Muscle of back (tissue), 13 donors: ENCODE measurements at places on chromosomes 2 and 18.

GRCh38 chr2:164910101-164910899, 45.0 kb downstream of the SLC38A11 start:
- DNase-seq = no peak

DNA sequence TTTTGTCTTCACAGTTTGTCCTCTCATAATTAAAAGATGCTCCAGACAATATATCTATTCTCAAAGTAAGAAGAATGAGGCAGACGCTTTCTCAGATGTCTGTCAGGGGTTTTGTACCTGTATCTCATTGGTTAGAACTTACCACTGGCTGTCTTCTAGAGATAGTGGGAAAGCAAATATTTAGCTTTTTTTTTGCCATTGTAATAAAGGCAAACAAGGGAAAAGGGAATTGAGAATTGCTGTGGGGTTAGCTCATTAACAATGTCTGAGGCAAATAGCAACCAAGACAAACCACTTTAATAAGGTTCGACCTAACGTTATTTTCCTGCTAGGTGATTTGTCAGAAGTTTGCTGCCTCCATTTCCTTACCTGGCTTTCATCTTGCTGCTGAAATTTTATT, 30.0 kb downstream of the ZNF638 start:
- DNase-seq = no peak

GRCh38 chr2:219574484-219575311, 2.6 kb downstream of the INHA start:
- no peak for DNase-seq

DNA sequence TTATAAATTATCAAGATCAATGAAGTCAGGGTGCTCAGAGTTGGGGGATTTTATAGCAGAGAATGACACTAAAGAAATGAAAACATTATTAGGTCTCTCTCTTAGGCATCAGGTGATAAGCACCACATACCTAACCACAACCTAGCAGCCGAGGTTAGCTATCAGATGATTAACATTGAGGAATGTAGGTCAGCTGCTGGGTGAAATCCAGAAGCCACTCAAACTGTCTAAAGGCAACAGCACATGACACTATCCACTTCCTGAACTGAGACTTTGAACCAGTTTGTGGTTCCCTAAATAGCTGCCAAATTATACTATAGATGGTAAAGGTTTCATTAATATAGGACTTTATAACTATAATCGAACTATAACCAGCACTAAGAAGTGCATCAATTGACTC, 4.7 kb downstream of the EPG5 start:
- no peak for DNase-seq

GRCh38 chr2:95361216-95361980, 41.1 kb upstream of the FAHD2A start:
- DNase-seq = no peak

GRCh38 chr18:55473058-55473457, 114.9 kb downstream of the TCF4 start:
- DNase-seq = no peak

GRCh38 chr2:24329700-24330099, 30.6 kb downstream of the ITSN2 start:
- DNase-seq = no peak

- DNase-seq = no peak
Observed at GRCh38 chr2:138724327-138724726, 55.9 kb downstream of the NXPH2 start.
